Urothelium cell line (cell line): ENCODE measurements at places on chromosomes 16 and 17.
A peak's percentile ranks its signal among the peaks of the same experiment; 100 is the strongest.

GRCh38 chr17:41633556-41634199 is 9.3 kb upstream of the KRT17 start:
- no peak for DNase-seq

DNA sequence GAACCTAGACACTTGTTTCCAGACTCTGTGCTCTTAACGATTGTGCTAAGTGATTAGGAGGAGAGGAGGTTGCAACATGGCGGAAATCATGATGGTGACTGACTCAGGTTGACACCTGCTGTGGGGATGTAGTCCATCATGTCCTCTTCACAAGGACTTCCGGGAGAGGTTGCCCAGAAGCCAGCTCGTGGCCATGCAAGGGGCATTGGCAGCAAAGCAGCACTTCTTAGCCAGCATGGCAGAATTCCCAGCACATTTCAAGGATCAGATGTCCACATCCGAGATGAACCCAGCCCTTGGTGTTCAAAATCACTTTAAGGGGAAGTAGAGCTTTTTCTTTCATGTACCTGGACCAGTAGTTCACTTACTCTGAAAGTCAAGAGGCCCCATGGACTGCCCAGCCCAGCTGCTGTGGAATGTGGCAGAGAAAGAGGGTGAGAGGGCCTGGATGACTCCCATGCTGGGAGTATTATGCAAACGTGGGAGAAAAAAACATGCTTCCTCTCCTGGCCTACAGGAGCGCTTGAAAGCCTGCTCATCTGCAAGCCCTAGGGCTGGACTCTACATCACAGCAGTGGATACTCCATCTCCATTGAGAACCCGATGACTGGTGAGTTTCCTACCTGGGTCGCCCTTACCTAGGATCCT is 65.5 kb downstream of the IRX6 start:
- DNase-seq = no peak

DNA sequence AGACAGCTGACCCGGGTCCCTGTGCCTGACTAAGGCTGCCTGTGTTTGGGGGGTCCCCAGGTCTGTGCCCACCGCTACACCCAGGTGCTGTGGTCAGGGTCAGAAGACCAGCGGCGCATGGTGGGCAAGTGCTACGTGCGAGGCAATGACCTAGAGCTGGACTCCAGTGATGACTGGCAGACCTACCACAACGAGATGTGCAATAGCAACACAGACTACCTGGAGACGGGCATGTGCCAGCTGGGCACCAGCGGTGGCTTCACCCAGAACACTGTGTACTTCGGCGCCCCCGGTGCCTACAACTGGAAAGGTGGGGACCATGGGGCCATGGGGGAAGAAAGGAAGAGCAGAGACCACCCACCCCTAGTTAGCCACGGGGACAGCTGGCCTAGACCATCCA is 12.1 kb downstream of the ITGA3 start:
- no peak for DNase-seq

- DNase-seq = peak; percentile 96
Measured at GRCh38 chr17:55750750-55751657, at the start of gene PCTP. Gene PCTP (plus strand): TSS chr17:55751051. CDS start chr17:55751104, 53 bp downstream.

DNA sequence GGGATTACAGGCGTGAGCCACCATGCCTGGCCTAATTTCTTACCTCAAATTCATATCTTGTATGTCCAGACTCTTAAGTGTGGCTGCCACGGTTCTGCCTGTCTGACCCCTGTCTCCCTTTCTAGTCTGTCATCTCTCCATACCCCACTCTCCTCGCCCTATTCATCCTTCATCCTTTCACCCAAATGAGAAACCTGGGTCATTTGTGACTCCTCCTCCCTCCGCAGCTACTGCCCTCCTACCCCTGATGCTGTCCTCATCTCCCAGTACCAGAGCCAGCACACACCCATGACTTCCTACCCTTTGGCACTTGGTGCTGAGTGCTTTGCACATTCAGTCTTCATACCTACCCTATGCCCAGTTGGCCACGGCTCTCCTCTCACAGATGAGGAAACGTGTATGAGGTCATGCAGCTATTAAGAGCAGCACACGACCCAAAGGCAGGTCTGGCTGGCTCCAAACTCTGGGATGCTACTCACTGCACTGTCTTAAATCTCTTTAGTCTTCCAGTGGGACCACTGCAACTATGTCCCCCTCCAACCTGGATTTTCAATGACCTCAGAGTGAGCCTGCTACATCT is 1.6 kb downstream of the SPATA32 start:
- DNase-seq = no peak

DNA sequence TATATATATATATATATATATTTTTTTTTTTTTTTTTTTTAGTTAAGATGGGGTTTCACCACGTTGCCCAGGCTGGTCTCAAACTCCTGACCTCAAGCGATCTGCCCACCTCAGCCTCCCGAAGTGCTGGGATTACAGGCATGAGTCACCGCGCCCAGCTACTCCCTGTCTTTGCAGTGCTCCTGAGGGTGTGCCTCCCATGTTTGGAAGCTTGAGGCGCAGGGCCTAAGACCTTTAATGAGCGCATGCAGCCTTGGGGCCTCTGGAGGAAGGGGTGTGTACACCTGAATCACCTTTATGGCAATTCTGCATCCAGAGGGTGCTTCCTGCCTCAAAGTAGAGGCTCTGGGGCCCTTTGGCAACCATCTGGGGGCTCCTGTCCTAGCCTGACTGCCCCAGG is 219.4 kb upstream of the CIBAR2 start:
- DNase-seq = no peak

GRCh38 chr17:83075270-83075880 is 4.0 kb upstream of the METRNL start:
- DNase-seq = no peak

GRCh38 chr17:40453881-40454612 is 10.8 kb downstream of the IGFBP4 start:
- no peak for DNase-seq

GRCh38 chr17:9239246-9239792 is 218.0 kb downstream of the NTN1 start:
- DNase-seq = no peak

GRCh38 chr17:72118335-72119076 is 2.3 kb upstream of the SOX9 start:
- peak; percentile 80 for DNase-seq

DNA sequence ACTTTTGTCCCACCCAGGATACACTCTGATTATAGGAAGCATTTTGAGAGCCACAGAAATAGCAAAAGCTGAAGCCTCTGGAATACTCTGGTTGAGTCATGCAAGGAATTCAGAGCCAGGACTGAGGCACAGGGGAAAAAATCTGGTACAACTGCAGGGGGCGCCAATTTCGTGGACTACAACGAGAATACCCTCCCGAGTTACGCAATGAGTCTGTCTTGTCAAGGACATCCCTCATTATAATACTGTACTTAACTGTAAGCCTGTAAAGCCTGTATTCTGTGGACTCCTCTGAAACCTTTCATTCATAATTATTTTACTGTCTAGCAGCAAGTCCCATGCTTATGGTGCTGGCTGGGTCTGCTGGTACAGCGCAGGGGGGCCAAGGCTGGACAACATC is 7.8 kb downstream of the HOXB1 start:
- DNase-seq = no peak

DNA sequence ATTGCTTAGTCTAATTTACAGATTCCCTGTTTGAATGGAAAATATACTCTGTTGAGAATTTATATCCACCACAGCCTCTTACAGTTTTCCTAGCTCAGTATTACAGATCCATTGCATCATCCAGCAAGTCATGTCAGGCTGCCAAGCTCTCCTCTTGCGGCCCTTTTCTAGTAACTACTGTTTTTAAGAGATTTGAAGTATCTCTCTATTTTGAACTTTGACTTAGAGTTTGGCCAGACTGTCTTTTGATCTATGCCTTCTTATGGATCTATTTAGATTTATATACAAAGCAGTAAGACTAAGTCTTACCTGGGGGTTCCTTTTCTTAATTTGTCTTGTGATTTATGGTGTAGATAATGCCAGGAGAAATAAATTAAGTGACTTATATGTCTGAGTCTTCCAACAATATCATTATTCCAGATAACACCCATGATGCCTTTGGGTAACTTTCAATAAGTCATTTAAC is 53.1 kb upstream of the ABCC11 start:
- no peak for DNase-seq

DNA sequence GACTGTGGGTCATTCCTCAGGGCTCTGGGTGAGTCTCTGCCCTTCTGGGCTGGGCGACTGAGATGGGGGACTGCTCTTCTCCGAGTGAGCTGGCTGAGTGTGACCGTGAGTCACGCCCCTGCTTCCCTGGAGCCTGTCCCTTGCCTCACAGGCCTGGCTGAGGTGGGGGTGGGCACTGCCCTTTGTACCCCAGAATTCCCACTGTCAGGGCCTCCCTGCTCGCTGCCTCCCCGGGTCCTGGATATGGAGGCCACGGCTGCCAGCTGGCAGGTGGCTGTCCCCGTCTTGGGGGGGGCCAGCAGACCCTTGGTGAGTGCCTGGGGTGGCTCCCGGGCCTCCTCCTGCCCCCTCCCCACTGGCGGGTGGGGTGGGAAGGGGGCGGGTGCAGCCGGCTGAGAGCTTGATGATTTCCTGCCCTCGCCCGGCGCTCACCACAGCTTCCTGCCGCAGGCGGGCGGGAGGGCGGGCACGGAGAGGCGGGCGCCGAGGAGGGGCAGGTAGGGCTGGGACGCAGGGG is at the start of gene LAT:
LAT (plus strand) TSS at position 434 of the 517 bp plus-strand sequence. CDS start 366 bp downstream, outside the sequence.
- DNase-seq = peak; percentile 75

DNA sequence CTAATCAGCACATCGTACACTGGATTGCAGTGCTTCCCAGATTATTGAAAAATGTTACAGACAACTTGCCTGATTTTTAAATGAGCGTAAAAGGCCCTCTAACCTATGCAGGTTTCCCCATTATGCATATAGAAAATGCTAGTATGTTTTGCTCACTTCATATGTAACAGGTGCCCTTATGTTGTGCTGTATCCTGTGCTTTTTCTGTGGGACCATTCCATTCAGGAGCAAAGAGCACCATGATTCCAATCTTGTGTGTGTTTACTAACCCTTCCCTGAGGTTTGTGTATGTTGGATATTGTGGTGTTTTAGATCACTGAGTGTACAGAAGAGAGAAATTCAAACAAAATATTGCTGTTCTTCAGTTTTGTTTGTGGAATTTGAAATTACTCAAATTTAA is 12.9 kb downstream of the PTRH2 start:
- no peak for DNase-seq

GRCh38 chr17:64502809-64503208 is 3.3 kb downstream of the DDX5 start:
- DNase-seq = no peak

GRCh38 chr17:62178579-62178978 is 113.5 kb upstream of the MED13 start:
- peak; percentile 60 for DNase-seq

- no peak for DNase-seq
Measured at GRCh38 chr17:49583889-49584288, 8.2 kb downstream of the NXPH3 start.

GRCh38 chr17:8372422-8372821 is 4.1 kb downstream of the KRABD2 start:
- DNase-seq = no peak

DNA sequence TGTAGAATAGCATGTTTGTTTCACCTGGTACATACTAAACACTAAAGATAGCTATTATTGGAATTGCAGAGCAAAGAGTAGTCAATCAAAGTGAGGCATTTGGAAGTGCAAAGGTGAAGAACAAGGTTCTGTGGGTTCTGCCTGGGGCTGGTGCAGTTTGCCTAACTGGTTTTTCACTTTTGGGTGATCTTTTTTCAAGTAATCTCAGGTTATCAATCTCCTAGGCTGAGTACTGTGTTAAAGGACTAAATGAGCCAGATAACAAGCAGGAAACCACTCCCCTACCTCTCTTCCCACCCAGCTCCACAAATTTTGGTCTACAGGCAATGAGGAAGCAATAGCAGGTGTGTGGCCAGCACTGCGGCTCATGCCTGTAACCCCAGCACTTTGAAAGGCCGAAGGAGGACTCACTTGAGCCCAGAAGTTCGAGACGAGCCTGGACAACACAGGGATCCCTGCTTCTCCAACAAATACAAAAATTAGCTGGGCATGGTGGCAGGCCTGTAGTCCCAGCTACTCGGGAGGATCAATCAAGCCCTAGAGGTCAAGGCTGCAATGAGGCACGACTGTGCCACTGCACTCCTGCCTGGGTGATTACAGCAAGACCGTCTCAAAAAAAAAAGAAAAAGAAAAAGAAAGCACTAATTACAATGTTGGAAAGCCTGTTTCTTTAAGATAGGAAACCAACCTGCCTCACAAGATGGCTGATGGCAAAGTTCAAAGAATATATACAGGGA is 2.0 kb upstream of the NTAN1 start:
- DNase-seq = no peak

GRCh38 chr17:17081304-17081940 is 39.2 kb downstream of the MPRIP start:
- no peak for DNase-seq

DNA sequence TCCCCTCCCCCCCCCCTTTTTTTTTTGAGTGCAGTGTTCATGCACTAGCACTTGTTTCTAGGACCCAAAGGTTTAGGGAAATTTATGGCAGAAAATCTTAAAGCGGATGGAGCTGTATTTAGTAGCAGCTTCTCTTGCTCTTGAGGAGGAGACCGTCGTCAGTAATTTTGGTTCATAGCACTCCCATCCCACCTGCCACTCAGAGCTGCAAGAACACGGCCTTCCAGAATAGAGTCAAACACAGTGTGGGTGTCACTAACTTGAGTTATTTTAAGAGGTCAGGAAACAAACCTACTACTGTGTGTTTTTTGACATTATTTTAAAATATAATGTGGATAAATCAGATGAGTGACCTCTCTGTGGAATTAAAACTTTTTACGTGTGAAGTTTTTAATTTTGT is 37.3 kb downstream of the SEC14L1 start:
- DNase-seq = no peak

DNA sequence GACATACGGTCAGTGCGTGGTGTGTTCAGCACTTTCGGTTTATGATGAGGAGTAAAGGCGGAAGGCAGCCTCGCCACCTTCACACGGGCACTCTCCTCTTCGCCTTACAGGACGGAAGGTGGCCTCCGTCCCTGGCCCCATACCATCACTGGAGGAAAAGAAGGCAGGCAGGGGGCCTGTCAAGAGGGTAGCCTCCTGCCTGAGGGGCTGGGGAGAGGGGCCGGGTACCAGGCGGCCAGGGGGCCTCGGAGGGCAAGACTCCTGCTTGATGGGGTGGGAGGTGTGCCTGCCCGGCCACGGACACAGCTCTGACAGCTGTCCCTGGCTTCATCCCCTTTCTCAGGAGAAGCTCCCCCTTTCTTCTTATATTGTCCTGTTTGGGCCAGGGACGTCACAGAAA is 15.6 kb upstream of the SLC38A8 start:
- no peak for DNase-seq

- DNase-seq = peak; percentile 77
Measured at GRCh38 chr17:79988185-79988971, 47.3 kb downstream of the TBC1D16 start.

- no peak for DNase-seq
Measured at GRCh38 chr16:85422632-85423550, 190.2 kb upstream of the GSE1 start.

- no peak for DNase-seq
Measured at GRCh38 chr17:68804777-68805520, 150.2 kb downstream of the ABCA8 start.

- DNase-seq = no peak
Measured at GRCh38 chr17:27625856-27626255, 5.1 kb upstream of the LGALS9 start.

GRCh38 chr16:61721544-61721943 is 314.7 kb downstream of the CDH8 start:
- DNase-seq = no peak

- DNase-seq = peak; percentile 62
Measured at GRCh38 chr17:28033972-28034714, 8.3 kb upstream of the NLK start.

- no peak for DNase-seq
Measured at GRCh38 chr17:19573075-19573474, 39.4 kb downstream of the SLC47A1 start.

GRCh38 chr17:19762515-19762961 is 14.4 kb upstream of the ALDH3A1 start:
- DNase-seq = peak; percentile 84
